ENCODE measurements at places on chromosomes 6 and 20.

- DNase-seq: no peak
These were observed 10.8 kb downstream of the BPIFA2 start for GRCh38 chr20:33178726-33179125.

DNA sequence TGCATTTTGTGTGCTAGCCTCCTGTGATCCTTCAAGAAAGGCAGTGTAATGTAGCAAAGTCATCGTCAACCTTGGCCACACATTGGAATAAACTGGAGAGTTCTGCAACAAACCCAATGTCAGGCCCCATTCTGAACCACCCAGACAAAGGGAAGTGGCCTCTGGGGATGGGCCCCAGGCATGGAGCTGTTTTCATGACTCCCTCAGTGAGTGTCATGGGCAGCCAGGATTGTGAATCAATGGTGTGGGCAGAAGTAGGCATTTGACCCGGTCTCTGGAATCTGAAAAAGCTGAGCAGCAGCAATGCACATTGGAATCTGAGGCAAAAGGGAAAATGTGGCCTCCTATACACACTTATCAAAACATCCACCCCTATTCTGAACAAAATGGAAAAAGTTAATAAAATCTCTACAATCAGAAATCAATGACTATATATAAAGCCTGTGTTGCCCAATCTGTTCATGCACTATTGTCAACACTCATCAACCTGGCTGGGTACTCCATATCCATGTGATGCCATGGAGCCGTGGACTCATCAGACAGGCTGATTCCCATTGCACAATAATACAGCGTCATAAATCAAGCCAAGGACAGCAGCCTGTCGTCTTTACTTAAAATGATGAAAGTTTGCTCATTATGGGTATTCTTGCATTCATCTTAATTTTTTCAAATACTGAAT is 134.9 kb upstream of the STMND1 start:
- DNase-seq: no peak

DNA sequence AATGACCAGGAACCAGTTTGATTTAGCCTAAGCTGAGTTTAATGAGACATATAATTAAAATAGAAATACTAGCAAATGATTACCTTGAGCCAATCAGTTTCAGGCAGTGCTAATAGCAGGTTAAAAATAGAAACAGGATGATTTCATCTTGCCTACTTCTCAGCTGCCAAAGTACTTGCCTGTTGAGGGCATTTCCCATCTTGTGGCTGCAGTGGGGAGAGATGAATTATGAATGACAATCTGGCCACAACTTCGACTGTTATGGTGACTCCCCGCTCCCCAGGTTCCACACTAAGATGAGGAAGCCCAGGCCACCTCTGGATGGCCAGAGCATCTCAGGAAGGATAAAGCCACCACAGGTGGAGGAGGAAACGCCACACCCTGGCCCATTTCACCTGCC is 31.3 kb downstream of the MBOAT1 start:
- no peak for DNase-seq

GRCh38 chr6:137967689-137968454 is 100.8 kb downstream of the TNFAIP3 start:
- no peak for DNase-seq

GRCh38 chr6:95846652-95847051 is 169.1 kb upstream of the FUT9 start:
- DNase-seq: no peak

Data from AG04449 (cell line).